ENCODE measurements at places on chromosomes 4 and X.

DNA sequence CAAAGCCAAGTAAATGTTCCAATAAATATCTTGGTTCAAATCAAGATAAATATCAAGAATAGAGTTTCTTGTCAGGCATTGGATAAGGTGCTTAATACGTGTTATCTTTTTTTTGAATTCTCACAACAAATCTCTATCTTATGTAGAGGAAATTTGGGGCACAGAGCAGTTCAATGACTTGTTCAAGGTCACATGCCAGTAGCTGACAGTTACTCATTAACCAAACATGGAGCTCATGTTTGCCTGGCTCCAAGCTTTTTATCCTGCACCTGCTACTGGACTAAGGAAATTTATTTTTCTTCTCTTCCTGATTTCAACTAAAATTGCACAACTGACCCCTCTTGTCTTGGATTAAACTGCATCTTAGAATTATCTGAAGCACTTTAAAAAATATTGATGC lies 76.3 kb downstream of the ATP10D start:
- DNase-seq, result no peak

GRCh38 chr4:26964994-26965393 lies 104.4 kb downstream of the STIM2 start:
- DNase-seq, result no peak

DNA sequence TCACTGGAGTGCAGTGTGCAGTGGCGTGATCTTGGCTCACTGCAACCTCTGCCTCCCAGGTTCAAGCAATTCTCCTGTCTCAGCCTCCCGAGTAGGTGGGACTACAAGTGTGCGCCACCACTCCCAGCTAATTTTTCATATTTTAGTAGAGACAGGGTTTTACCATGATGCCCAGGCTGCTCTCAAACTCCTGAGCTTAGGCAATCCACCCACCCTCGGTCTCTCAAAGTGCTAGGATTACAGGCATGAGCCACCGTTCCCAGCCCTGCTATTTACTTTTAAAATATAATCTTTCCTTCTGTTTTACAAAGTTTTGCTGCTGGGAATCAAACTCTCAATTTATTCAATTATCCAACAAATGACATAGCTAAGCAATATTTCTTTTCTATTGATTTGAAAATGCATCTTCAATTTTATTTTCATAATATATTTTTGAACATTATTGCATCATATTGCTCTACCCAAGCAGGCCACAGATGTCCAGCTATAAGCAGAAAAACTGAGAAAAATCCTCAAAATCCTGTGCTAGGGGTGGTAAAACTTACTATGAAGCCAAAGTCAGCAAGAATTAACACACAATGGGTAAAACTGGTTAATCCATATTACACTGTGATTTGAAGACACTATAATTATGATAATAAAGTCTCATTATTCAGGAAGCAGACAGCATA lies 5.2 kb downstream of the TIFA start:
- no peak for DNase-seq

DNA sequence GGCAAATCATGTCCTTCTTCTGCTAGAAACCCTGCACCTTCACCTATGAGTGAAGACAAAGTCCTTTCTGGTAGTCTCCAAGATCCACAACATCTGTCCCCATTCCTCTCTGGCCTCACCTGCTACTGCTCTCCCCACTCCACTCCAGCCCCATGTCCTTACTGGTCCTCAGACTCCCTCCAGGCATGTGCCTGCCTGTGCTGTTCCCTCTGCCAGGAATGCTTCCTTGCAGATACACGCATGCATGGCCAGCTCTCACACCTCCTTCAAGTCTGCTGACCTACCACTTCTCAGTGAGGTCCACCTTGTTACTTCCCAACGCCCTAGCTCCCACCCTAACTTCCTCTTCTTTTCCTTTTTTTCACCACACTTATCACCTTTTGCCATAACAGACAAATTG lies 18.1 kb downstream of the HMGB2 start:
- DNase-seq, result no peak

GRCh38 chrX:20729416-20729815 lies 462.7 kb upstream of the RPS6KA3 start:
- no peak for DNase-seq

DNA sequence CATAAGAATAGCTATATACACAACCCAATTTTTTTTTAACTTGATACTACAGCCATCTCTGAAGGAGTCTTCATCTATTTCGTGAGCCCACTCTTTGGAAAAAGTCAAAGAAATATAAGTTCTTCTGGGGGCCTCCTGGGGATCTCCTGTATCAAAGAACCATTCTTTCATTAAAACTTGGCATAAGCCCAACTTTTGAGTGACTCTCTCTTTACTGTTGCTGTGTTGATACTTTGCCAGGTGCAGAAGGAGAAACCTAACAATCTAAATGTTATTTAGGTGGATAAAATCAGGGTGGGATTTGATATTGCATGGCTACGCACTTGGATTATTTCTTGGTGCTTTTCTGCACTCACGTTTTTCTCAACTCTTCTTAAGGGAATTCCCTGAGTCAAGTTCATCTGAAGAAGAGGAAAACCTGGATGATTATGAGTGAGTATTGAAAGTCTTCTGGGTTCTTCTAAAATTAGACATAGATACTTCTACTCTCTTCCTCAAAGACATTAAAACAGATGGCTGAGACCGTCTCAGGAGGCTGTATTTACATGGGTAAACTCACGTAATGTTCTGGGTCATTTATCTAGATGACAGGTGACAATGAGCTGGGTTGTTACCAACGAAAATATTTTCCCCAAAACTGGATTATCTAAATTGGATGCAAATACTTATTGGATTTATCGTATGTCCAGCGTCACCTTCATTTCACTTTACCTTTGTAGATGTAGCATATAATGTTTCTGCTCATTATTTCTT lies 25.2 kb downstream of the BMX start:
- no peak for DNase-seq

GRCh38 chr4:20512033-20512792 lies 188.0 kb upstream of the PACRGL start:
- no peak for DNase-seq

DNA sequence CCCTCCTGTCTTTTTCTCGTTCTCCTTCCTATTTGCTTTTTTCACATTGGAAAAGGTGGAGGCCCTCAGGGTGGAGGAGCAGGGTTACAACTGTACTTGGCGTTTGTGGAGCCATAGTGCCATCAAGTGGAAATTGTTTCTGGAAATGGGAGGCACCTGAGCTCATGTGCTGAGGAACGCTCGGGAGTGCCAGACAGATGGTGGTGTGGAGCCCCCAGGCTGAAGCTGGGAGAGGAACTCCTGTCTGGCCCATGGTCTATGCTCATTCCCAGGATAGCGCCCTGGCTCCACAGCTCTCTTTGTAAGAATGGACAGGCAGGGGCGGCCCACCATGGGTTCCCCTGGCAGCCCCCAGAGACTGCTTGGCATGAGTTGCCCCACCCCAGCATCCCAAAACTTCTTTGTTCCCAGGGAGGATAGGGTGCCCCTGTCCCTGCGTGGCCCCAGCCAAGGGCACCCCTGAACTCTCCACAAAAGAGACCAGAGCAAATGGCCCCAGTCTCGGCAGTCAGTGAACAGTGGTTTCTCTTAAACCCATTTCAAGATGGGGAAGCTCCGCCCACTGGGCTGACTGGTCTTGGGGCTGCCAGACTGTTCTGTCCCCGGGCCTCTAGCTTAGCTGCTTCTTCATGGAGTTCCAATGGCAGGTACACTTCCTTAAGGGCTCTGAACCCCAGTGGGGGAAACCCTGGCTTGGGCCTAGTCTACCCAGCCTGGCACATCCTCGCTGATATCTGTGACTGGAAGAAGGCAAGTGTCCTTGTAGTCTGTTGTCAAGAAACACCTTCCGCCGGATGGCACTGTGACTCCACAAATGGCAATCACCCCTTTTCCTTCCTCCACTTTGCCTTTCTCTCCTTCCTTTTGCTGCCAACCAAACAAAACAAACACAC lies 70.1 kb downstream of the NBDY start:
- DNase-seq, result no peak

- no peak for DNase-seq
These were observed 784.4 kb downstream of the RPA4 start for GRCh38 chrX:97668126-97668525.
